ENCODE measurements at places on chromosomes 12 and 14.
A peak's percentile ranks its signal among the peaks of the same experiment; 100 is the strongest.

GRCh38 chr14:51533160-51533559, 118.5 kb upstream of the FRMD6 start:
- DNase-seq, result peak; percentile 8

DNA sequence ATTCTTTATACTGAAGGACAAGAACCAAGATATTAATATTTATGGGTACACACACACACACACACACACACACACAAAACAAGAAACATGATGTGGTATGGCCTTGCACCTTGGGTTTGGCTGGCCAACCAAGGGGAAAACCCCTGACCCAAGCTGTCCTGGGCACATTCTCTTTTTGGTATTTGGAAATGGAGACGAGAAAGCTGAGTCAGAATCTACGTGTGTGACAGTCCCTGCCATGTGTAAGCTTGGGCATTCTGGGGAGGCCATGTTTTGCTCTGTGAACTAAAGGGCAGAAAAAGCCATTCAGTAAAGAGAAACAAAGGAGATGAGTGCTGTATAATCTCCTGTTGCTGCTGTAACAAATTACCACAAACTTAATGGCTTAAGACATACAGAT, 35.6 kb downstream of the PTGER2 start:
- DNase-seq, result peak; percentile 38

DNA sequence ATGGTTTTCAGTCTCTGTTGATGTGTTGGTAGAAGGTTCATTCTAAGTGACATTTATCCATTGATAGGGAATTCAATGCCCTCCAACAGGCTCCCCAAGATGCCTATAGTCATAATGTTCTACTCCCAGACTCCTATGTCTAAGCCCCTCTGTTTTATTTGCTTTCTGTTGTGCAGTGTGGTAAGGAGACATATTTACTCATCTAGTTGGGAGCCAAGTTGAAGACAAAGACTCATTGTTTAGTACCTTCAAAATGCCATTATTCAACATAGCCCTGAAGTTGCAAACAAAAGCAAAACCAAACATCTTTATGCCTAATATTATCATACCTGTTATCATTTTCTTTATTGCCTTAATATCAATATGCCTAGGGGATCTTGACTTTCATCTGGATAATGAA, 302.1 kb downstream of the RMST start:
- no peak for DNase-seq

- DNase-seq, result no peak
Measured at GRCh38 chr14:36313898-36314297, 6.5 kb downstream of the MBIP start.

DNA sequence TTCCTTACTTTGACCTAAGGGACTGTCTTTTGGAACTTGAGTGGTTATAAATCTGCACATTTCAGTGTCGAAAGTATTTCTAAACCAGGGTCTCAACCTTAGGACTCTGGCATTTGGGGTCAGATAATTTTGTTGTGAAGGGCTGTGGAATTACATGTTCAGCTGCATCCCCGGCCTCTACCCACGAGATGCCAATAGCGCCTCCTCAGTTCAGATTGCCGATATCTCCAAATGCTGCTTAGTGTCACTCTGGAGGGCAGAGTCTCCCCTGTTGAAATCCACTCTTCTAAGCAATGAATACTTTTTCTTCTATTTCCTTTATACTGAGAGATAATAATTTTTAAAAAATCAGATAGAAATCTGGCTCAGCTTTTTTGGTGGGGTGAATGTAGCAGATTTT, 379.4 kb upstream of the RGS6 start:
- DNase-seq, result no peak
